ENCODE measurements at places on chromosomes 1 and 21.

DNA sequence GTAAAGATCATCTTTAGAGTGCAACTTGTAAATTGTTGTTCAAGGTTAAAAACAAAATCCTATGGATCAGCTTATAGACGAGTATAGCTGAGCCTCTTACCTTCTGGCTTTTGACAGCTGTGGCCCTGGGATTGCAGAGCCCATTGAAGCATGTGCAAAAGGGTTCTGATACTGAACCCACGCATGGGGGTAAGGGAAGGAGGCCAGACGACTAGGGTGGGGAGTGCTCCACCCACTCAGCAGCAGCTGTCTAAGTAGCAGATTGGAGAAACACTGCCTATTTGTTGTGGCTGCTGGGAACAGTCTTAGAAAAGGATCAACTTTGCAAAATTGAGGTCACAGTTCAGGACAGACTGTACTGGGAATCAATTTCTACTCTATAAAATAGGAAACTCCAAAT lies 16.1 kb downstream of the CD101 start:
- DNase-seq, result no peak

GRCh38 chr1:167273027-167273800 lies 52.5 kb downstream of the POU2F1 start:
- DNase-seq, result no peak

GRCh38 chr1:48177257-48177656 lies 45.3 kb upstream of the SLC5A9 start:
- DNase-seq, result no peak

DNA sequence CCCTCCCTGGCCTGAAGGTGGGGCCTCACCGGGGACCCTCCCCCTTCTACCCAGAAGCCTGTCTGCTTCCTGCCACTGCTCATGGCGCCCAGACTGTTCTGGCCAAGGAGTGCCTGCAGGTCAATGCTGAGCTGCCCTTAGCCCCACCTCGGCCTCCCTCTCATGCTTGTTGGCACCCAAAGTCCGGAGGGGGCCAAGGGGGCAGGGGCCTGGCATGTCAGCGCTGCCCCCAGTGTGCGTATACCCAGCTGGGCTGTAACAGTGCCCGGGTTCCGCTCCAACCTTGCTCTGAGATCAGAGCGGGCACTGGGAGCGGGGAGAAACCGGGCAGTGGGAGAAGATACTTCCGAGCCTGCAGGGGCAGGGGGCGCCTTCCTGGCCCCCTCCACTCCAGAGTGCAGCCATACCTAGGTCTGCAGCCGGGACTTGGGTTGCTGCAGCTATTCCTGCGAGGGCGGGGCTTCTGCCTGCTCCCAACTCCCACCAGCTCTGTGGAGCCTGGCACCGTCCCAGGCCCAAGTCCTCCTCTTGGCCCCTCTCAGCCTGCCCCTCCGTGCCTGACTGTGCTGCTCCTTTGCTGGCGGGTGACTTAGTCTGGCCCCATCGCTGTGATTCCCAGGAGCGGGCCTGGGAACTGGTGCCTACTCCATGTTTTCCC lies 21.4 kb upstream of the TGFB2 start:
- DNase-seq, result no peak

- no peak for DNase-seq
Observed at GRCh38 chr21:45719177-45719802, 75.8 kb downstream of the PCBP3 start.

GRCh38 chr1:71377886-71378285 lies 297.1 kb upstream of the ZRANB2 start:
- no peak for DNase-seq

DNA sequence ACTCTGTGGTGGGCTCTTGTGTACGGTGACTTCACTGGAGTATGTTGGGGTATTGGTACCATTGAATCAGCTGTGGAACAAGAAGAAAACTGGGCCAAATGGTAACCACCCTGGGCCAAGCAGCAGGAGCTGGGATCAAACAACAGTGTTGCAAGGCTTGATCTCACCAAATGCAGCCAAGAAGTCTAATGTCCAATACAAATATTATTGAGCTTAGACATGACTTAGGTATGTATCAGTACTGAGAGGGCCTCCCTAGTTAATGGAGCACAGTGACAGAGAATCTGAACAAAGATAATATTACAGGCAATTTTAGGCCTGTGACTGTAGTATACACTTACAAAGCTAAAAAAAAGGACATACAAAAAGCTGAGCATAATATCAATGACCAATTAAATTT lies 604.8 kb downstream of the PLA2G4A start:
- no peak for DNase-seq

All from T follicular helper cell (primary cell).